ENCODE measurements at places on chromosomes 5 and 9. TPM values are rescaled to one million over a fixed set of nuclear protein-coding genes. Genes with fewer than 3 reads are reported as not detected.

GRCh38 chr5:119037496-119038215 is 33.2 kb upstream of the DMXL1 start:
- DNase-seq = no peak

DNA sequence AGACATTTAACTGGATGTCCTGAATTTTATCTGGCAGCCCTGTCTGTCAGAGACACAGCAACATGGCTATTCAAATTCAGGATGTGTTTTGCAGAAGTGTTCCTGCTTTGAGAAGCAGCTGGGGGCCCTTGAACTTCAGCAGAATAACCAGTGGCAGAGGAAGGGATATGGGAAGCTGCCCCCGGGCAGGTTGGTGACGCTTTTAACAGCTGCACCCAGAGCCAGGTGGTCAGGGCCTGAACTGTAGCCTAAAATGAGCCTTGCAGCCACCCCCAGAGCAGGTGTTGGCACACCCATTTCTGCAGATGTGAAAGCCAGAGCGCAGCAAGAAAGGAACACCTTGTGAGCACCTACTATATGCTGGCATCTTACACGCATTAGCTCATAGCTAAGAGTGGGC is 128.7 kb upstream of the BOD1 start:
- no peak for DNase-seq

- DNase-seq = no peak
Observed at GRCh38 chr9:132260846-132261245, 93.9 kb downstream of the SETX start.

- DNase-seq = no peak
Observed at GRCh38 chr9:80622508-80622907, 1050.7 kb downstream of the TLE4 start.

GRCh38 chr5:1226839-1227581 is 1.8 kb downstream of the SLC6A18 start:
- no peak for DNase-seq

Gene SEMA5A
- total RNA-seq = 11.2 TPM

DNA sequence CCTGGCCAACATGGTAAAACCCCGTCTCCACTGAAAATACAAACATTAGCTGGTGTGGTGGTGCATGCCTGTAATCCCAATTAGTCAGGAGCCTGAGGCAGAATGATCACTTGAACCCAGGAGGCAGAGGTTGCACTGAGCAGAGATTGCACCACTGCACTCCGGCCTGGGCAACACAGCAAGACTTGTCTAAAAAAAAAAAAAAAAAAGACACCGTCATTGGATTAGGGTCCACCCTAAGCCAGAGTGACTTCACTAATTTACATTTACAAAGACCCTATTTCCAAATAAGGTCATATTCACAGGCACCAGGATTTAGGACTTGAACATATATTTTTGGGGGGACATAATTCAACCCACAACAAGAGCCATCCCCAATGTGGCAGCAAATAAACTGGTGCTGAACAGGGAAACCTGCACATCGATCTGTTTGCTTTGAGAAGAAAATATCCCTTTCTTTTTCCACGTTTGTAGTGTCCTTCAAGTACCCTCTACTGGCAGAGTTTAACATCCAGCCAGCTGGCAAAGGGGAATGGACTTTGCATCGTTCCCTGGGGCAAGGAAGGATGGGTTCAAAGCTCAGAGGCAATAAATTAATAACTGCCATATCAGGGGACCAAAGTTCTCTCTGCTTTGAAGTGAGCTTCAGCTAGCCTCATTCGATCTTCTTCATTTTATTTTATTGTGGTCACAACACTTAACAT is 3.7 kb upstream of the DNAJC25 start:
- DNase-seq = no peak

DNA sequence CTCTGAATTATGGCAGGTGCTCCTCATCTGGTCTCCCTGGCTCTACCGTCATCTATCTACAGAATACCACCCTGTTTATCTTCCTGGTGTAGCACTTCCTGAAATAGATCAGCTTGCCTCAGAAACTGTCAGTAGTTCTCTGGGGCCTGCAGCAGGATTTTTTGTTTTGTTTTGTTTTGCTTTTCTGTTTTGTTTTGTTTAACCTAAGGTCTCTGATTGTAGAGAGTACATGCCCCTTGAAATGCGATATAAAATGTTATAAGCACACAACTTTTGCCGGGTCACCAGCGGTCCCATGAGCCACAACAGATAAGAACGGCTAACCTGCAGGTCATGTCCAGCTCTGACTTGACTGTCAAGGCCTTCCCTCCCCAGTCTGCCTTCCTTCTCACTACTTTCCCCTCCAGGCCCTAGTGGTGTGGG is 26.6 kb upstream of the CREBRF start:
- DNase-seq = no peak

Gene C9
- not detected for total RNA-seq

- DNase-seq = no peak
Observed at GRCh38 chr5:139952574-139952973, 90.5 kb downstream of the NRG2 start.

DNA sequence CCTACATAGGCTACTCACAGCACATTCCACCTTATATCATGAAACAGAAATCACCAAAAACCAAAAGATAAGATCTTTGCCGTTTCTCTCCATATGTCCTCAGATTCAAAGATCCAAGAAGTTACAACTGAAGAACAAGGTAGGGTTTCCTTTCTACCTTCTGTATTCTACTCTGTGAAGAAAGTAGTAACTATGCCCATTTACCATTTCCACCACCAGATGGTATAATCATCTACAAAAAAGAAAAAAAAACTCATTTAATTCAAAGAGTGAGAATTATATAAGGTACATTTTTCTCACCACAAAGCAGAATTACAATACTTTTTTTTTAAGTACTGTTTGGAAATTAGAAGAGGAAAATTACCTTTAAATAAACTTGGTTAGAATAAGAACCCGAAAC is 172.6 kb upstream of the PTGER4 start:
- DNase-seq = no peak

- no peak for DNase-seq
Observed at GRCh38 chr5:98416541-98416940, 356.9 kb upstream of the RGMB start.

Gene TRIM36
- total RNA-seq = 98.4 TPM

Gene SPTLC1
- total RNA-seq = 84.1 TPM

Gene EGFL7
- total RNA-seq = 13.7 TPM

Gene IRF1
- 2.0 TPM for total RNA-seq

Gene BARHL1
- total RNA-seq = not detected

GRCh38 chr5:18236386-18236785 is 602.1 kb downstream of the TAF11L14 start:
- DNase-seq = no peak

GRCh38 chr5:11715461-11716196 is 188.6 kb downstream of the CTNND2 start:
- no peak for DNase-seq

Gene ANKRD18B
- 1.1 TPM for total RNA-seq

DNA sequence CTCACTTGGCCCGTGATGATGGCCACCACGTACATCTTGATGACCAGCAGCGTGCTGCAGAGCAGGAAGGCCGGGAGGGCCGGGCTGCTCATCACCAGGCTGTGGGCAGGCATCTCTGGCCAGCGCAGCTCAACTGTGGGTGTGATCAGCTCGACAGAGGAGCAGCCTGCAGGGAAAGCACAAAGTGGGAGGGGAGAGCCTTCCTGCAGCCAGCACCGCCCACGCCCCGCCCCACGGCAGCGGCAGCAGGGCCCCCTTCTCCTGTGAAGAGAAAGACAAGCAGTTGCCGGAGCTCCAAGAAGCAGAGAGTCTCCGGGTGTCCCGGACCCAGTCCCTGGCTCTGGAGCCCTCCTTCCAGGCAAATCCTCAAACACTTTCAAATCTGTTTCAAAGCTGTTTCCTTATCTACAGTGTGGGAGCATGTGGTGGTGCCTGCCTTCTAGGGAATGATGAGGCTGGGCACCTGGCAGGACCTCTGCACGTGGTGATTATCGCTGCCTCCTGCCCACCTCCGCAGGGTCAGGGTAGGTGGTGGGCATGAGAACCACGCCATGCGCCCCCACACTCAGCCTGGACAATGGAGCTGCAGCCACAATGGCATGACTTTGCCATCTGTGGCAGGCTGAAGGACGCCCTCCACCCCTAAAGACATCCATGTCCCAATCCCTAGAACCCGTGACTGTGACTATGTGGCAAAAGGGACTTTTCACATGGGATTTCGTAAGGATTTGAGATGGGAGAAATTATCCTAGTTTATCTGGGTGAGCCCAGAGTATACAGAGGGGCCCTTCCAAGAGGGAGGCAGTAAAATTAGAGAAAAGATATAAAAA is at the start of gene PTGES:
PTGES (minus strand) TSS at position 143 of the 830 bp plus-strand sequence; CDS start at position 113, 30 bp downstream.
- peak; percentile 65 for DNase-seq

Gene IL3
- not detected for total RNA-seq

Gene WNK2
- 16.4 TPM for total RNA-seq

Gene CARTPT
- total RNA-seq = not detected

Gene PCDHB4
- total RNA-seq = 4.7 TPM

DNA sequence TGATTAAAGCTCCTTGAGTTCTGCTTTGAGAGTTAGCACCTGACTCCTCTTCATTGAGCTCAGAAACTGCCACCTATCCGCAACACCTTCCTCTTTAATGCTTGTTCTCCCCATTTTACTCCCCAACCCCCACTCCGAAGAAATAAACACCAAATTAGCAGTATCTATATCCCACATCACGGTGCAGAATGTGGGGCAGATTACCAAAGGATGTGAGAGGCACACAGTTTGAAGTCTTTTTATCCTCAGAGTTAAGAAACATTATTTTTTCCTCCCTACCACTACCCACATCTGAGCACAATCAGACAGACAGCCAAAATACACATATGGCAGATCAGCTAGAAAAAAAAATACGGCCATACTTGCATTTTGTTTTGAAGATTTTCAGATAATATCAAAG is 26.1 kb upstream of the IL7R start:
- no peak for DNase-seq

Gene TRAF1
- 2.5 TPM for total RNA-seq

Gene QRFP
- total RNA-seq = not detected

Gene HSPB3
- total RNA-seq = 0.47 TPM

GRCh38 chr5:59583151-59583809 is 310.2 kb downstream of the PDE4D start:
- DNase-seq = no peak

- DNase-seq = no peak
Observed at GRCh38 chr9:90176901-90177300, 465.7 kb downstream of the DIRAS2 start.

Measured in occipital lobe (tissue), 3 donors.